ENCODE measurements at places on chromosomes 13 and 19.

DNA sequence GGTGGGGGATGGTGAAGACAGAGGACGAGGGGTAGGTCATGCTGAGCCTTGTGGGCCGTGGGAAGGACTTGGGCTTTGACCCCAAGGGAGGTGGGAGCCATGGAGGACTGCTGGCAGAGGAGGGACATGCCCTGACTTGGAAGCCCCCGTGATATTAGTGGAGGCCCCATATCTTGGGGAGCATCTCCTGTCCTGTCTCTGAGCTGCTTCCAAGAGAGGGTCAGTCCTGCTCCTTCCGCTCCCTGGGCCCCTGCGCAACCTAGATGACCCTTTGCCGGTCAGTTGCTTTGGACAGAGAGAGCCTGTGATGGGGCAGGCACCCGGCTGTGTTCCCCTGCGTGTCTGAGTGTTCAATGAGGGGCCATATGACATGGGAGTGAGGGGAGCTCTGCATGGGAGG, 5.2 kb downstream of the TLE6 start:
- ATAC-seq: no peak

- ATAC-seq: no peak
Observed at GRCh38 chr13:106407338-106407737, 128.1 kb downstream of the EFNB2 start.

GRCh38 chr13:45851956-45852355, 403 bp upstream of the SIAH3 start:
- ATAC-seq: no peak

DNA sequence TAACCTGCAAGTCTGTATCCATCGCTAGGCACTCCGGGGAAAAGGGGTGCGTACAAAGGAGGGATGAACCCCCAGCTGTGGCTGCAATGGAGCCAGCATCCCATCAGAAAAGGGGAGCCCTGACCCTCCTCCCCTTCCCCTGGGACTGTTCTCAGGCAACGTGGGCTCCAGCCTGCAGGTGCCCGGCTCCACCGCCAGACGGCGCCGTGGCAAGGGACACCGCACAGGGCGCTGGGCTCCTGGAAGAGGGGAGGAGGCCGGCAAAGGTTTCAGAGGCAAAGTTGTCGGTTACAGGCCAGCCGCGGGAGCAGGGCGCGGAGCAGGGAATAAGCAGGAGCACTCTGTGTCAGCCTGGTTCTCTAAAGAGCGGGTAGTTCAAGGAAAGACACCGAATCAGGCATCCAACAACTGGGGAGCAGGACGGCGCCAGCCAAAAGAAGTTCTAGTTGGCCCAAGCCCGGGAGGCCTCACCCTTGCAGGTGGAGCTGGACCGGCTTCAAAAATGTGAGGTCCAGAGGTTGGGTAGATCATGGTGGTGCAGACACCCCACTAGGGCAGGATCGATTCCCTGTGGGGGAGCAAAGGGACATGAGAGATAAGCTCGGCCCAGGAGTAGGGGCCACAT, 53.0 kb upstream of the ATP12A start:
- ATAC-seq: no peak

DNA sequence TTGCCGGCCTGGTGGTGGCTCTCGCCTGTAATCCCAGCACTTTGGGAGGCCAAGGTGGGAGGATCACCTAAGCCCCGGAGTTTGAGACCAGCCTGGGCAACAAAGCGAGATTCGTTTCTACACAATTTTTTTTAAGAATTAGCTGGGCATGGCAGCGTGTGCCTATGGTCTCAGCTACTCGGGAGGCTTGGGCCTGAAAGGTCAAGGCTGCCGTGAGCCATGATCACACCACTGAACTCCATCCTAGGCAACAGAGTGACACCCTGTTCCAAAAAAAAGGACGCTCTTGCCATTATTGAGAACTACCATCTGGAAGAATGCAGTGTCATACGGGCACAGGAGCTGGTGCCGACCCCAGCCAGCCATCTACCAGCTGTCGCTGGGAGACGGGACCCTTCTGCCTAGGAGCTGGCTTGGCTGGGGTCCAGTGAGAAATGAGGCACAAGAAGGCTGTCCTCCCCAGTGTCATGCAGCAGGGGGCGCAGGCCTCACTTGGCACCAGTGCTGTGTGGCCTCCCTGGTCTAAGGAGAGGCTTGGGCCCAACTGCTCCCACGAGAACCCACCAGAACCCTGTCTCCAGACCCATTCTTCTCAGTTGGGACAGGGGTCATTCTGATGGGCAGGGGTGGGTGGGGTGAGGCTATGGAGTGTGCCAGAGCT, 12.2 kb upstream of the RELB start:
- ATAC-seq: peak; percentile 57

DNA sequence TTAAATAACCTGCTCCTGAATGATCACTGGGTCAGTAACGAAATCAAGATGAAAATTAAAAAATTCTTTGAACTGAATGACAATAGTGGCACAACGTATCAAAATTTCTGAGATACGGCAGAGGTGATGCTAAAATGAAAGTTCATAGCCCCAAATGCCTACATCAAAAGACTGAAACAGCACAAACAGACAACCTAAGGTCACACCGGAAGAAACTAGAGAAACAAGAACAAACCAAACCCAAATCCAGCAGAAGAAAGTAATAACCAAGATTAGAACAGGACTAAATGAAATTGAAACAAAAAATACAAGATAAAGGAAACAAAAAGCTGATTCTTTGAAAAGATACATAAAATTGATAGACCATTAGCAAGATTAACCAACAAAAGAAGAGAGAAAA, 324.1 kb downstream of the RBM26 start:
- ATAC-seq: no peak

DNA sequence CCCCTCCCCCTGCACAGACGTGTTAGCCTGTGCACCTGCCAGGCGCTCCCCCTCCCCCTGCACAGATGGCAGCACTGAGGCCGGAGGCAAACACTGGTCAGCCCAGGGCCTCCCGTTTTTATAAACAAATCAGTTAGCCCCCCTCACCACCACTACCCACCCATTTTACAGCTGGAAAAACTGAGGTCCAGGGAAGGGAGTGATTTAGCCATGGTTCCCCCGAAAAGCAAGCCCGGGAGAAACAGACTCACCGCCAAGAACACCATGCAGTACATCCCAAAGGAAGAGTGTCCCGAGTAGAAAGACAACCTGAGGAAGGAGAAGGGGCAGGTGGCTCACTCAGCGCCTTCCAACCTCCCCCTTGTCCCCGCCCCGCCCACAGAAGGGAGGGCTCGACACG, 8.7 kb downstream of the PLPP2 start:
- ATAC-seq: no peak

DNA sequence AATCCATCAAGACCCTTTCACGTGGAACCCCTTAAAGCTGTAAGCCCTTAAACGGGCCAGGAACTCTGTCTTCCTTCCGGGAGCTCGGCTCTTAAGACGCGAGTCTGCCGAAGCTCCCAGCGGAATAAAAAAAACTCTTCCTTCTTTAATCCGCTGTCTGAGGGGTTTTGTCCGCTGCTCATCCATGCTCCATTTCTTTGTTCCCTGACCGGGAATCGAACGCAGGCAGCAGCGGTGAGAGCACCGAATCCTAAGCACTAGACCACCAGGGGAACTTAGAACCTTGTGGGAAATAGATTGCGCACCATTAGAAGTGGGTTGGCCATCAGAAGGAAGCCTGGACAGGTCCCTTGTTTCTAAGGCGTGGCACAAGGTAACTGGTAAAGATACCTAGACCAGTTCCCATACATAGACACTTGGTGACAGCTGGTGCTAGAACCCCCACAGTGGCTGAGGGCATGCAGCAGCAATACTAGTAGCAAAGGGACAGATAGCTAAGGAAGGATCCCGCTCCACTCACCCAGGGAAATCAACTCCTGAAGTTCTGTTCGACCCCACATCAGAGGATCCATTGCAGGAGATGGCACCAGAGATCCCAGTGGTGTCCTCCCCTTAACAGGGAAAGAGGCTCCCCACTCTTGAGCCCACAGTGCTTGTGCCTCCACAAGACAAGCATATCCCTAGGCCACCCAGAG, 1.5 kb upstream of the RGCC start:
- ATAC-seq: no peak

Measured in gastroesophageal sphincter (tissue), 4 donors.